ENCODE measurements at places on chromosomes 7 and 10.

DNA sequence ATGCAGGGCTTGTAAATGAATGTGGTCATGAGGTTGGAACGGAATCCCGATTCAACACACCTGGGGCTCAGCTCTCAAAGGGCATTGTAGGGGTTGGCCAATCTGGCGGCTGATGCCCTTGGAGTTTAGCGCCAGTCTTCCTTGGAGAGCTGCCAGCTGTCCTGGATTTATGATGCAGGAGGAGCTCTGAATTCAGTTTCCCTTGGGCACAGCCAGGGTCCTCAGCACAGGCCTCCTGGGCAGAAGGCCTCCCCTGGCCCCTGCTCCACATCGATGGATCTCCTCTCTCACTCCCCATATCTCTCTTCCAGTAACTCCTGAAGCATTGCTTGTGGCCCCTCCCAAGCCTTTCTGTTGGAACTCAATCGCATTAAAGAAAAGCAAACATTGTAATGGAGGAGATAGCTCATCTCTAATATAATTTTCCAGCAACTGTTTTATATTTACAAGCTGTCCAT, 985 bp upstream of the CYTH3 start:
- no peak for DNase-seq

DNA sequence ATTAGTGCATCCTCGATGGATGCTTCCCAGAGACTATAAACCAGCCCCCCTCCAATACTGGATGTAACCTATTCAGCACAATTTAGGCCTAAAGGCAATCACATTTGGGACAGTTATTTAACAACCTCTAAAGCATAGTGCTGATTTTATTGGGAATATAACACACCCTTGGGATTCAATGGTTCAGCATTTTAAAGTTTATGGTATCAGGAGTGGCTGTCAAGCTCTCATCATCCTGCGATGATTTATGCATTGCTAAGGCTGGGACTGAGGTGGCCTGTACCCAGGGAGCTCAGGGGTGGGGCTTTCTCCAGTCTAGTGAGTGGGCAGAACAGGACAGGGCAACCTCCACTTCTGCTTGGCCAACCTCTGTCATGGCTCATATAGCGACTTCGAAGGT, 464.9 kb downstream of the INHBA start:
- no peak for DNase-seq

DNA sequence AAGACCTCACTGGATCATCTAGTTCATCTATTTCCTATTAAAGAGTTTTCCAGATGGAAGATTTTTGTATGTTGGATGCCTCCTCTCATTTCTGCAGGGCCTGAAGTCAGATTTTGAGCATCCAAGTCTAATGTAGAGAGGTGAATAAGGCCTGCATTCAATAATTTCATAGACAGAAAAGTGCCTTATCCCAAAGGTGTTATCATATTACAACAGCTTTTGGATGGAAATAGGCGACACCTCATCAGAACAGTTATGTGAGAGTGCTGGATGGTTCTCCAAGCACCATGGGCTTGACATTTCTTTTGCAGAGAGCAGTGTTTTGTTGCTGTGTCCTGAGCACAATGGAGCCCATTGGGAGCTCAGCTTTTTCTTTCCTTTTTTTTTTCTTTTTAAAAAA, 162.4 kb upstream of the MEOX2 start:
- DNase-seq = no peak

DNA sequence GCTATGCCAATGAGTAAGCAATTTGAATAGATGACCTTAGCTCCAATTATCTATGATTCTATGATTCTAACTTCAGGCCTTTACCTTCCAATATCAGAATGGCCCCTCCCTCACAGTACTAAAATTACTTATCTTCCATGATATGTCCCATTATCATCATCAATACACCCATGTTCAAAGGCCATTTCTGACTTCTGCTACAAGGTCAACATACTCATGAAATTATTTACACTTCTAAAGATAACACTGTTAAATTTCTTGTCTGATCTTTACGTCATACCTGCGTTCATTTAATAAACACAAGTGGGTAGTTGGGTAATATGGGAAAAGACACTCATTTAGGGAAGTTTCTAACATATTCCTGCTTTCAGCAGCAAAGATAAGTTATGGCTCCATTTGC, 21.2 kb downstream of the IMMP2L start:
- DNase-seq = no peak

- DNase-seq = no peak
Measured at GRCh38 chr7:934469-935163, 19.9 kb downstream of the ADAP1 start.

DNA sequence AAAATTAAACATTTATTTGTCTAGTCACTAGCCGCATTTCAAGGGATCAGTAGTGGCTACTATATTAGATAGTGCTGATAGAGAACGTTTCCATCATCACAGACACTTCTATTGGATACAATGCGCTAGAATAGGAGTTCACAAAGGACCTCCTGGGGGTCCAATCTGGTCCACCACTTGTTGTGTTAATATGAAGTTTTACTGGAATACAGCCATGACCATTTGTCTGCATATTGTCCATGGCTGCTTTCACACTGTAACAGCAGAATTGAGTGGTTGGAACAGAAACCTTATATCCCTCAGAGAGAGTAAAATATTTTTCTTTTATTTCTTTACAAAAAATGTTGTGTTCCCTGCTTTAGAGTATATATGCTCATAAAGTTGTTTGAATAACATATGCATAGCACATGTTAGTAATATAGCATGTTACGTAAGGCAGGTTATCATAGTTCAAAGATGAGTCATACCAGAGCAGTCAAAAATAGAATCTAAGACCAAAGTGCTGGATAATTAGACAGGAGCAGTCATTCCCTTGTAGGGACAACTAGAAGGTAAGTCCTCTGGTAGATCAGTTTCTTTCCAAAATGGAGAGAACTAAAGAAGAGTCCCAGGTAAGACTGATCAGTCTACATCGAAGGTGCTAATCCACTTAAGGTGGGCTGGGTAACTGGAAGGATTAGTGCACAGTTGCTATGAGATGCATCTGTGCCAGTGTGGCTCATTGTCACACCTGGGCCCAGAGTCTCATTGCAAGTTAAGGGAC, 14.9 kb downstream of the BZW2 start:
- DNase-seq = no peak

Measured in stimulated activated CD4-positive, alpha-beta T cell treated with anti-CD3 and anti-CD28 coated beads, Interleukin-4, amount 100 ng/mL, for 48 hours (primary cell).